Sigmoid colon (tissue), 7 donors: ENCODE measurements at places on chromosomes 6 and 20.

GRCh38 chr6:149020319-149020718 lies 273.5 kb downstream of the UST start:
- no peak for DNase-seq

- no peak for DNase-seq
Observed at GRCh38 chr6:99152347-99152643, 197.2 kb downstream of the FAXC start.

- no peak for DNase-seq
Observed at GRCh38 chr20:34543463-34544056, 15.0 kb upstream of the MAP1LC3A start.

GRCh38 chr20:18705910-18706309 lies 107.7 kb upstream of the SCP2D1 start:
- no peak for DNase-seq

DNA sequence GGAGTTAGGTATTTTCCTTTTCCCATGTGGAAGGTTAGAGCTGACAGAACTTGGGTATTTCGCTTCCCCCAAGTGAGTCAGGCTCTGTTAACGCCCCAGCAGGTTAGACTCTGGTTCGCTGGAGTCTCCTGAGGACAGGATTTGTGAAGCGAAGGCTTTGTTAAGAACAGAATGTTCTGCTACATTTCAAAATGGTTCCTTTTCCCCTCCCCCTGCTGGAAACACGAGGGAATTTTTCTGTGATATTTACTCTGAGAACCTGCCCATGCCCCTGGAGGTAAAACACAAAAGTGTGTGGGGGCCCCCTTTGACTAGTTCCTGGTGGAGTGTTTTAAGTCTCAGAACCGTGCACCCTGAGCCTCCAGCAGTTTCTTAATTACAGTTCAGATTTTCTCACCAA lies 731.4 kb upstream of the CITED2 start:
- no peak for DNase-seq

DNA sequence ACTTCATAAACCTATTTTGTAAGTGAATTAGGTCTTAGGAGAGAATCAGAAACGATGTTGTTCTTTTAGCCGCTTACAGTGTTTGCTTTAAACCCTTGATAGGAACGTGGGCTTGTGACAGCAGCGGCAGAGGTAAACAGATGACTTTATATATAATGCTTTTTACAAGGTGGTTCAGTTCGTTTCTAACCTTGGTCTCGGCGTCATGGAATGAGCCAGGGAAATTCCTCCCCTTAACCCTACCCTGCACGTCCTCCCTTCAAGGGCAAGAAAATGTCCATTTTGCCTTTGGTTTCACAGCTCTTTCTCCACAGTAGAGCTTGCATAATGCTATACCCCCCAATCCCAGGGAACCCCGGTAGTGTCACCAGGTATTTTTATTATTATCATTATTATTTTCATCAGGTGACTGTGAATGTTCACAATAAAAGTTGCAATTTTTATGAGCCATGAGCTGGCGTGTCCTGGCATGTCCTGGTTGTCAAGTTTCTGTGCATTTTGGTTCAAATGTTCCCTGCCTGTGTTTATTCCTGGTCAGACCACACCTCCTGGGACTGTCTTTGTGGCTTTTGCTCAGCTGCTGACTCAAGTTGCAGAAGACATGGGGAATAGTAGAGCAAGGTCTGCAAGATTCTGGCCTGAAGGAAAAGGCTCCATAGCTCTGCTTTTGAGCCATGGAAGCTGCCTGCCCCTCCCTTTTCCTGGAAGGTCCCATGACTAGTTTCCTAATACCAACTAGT lies 112.8 kb upstream of the BMP2 start:
- DNase-seq = no peak

DNA sequence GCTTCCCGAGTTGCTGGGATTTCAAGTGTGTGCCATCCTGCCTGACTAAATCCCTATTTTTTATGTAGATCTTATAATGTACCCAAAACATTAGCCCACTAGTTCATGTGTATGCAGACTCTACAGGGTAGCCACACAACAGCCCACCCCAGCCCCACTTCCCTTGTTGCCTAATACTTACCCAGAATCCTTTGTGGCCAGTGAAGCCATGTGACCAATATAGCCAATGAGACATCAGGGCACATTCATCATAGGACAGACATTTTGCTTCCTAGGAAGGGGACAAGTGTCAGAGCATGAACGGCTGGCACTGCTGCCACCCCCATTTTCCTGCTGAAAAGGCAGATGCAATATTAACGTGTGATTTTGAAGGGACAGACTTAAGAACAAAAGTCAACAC lies 36.0 kb upstream of the TCP11 start:
- DNase-seq = no peak

GRCh38 chr6:81731814-81732213 lies 20.7 kb downstream of the TENT5A start:
- no peak for DNase-seq

GRCh38 chr6:34067814-34068213 lies 78.1 kb downstream of the GRM4 start:
- no peak for DNase-seq

DNA sequence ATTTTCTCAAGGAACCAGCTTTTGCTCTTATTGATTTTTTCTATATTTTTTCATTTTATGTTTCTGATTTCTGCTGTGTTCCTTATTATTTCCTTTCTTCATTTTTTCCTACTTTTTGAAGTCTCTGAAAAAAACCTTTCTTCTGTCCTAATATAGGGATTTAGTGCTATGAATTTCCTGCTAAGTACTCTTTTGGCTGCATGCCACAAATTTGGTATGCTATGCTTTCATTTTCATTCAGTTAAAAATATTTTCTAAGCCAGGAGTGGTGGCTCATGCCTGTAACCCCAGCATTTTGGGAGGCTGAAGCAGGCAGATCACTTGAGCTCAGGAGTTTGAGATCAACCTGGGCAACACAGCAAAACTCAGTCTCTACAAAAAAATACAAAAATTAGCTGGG lies 30.6 kb downstream of the SIRPD start:
- DNase-seq = no peak

DNA sequence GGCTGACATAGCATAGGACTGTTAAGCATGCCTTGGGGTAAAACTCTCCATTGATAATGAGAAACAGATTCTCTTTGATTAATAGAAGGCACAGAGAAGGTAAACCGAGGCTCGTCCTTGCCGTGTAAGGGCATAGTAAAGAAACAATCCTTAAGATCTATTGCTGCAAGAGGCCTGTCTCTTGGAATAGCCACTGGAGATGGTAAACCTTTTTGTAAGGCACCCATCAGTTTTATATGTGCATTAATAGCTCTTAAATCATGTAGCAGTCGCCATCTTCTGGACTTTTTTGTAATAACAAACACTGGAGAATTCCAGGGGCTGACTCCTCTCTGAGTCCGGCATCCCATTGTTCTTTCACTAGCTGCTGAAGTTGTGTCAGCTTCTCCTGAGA lies 8.4 kb upstream of the ABHD12 start:
- no peak for DNase-seq

DNA sequence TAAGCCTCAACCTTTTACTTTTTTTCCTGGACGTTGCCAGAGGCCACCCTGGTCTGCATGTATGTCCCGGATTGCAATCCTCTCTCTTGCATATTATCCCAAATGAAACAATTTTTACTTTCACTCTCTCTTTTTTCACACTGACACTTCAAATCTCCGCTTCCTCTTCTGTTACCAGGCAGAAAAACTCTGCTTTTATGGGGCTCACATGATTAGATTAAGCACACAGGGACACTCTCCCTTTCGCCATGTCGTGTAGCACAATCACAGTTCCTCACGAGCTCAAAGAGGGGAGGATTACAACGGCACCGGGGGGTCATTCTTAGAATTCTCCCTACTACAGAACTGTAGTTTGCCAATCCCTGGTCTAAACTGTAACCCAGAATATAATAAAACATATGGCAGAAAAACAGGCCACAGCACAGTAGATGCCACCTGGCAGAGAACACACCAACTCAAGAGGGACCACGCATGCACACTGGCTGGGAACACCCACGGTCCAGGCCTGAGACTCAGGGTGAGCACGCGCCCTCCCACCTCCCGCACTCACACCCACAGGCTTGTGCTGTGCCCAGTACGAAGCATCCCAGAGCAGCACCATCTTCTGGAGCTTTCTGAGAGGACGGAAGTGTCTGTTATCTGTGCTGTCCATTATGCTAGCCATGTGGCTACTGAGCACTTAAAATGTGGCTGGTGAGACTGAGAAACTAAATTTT lies 288.7 kb downstream of the KIF16B start:
- DNase-seq = no peak

GRCh38 chr6:158686791-158687381 lies 37.0 kb downstream of the SYTL3 start:
- no peak for DNase-seq

- DNase-seq = no peak
Observed at GRCh38 chr6:107218142-107218541, 102.8 kb upstream of the BEND3 start.

DNA sequence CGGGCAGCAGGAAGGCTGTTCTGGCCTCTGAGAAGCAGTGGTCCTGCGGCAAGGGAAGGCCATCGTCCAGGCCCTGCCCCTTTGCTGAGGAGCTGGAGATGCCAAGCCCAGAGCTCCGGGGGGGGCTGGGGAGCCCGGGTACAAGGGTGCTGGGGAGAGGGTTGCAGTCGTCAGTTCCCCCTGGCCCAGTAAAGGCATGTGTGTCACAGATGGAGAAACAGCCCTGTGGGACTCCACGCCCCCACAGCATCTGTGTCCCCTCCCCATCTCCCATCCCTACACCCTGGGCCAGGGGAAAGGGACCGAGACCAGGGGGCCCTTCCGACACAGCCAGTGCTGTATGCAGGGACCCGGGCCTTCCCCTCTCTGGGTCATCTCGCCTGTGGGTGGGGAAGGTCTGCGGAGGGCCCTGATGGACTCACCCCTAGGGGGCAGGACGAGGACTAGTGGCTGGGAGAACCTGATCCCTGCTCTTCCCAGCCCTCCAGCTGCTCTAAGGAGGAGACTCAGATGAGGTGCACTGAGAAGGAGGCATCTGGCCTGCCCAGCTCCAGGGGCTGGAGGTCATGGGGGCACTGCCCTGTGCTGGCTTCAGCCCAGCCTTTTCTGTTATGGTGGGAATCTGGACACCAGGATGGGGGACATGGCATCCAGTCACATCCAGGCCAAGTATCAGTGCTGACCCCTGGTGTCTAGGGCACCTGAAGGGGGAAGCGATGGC lies 609 bp downstream of the MYL9 start:
- peak; percentile 89 for DNase-seq

DNA sequence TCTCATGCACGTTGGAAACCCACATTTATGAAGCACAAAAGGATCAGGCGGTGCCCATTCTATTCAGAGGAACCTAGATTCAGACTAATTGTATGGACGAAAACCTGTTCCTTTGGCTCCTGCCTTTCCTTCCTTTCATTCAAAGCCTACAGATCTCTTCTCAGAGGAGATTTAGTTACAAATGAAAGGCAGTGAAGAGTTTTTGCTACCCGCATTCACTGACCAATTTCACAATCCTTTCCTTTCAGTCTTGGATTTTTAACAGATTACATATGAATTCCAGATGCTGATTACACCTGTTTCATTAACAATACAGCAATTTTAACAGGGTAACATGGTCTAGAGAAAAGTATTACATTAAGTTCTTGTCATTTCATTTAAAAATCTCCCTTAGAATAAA lies 32.0 kb downstream of the TMEM242 start:
- no peak for DNase-seq

DNA sequence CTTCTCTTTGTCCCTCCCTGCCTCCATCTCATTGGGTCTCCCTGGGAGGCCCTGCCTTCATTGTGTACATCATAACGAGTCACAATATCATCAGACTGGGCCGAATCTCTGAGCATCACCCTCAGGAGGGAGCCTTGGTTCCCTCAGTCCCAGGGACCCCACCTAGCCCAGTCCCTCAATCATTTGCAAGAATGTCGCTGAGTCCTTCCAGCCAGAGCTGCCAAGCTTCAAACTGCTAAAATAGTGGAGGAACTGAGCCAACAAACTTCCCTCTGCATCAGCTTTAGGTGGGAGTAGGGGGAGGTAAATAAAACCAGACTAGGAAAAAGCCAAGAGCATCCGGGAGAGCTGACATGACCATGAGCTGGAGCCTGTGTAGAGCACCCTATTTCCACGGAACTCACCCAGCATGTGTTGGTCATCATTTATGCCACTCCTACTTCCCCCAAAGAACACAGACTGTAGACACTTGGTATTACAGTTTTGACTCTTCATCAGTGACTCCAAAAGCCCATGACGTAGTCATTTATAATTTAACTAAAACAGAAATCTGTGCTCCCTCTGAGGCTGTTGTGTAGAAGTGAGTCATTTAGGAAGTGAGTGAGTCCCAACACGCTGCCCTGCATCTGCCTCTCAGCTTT lies 28.8 kb upstream of the IL17A start:
- DNase-seq = no peak
